ENCODE measurements at places on chromosomes 1 and 21.
A peak's percentile ranks its signal among the peaks of the same experiment; 100 is the strongest.

GRCh38 chr1:182145441-182145840 lies 83.9 kb upstream of the ZNF648 start:
- DNase-seq = no peak

GRCh38 chr1:17587693-17588047 lies 48.2 kb downstream of the ARHGEF10L start:
- DNase-seq = no peak

DNA sequence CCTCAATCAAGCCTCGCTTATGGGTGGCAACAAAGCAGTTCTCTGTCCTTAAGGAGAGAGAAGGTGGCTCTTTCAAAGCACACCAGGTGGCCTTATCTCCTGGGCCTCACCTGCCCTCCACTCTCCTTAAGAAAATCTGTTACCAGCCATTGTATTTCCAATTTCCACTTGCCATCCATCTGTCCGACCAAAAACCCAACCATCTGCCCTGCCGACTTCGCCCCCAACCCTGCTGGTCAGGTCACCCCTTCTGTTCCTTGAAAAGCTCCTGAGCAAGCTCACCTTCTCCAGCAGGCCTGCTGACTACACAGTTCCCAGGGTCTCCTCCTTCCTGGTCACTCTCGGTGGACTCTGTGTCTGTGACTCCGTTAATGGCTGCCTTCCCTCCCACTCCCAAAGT lies 619 bp upstream of the IGFN1 start:
- no peak for DNase-seq

DNA sequence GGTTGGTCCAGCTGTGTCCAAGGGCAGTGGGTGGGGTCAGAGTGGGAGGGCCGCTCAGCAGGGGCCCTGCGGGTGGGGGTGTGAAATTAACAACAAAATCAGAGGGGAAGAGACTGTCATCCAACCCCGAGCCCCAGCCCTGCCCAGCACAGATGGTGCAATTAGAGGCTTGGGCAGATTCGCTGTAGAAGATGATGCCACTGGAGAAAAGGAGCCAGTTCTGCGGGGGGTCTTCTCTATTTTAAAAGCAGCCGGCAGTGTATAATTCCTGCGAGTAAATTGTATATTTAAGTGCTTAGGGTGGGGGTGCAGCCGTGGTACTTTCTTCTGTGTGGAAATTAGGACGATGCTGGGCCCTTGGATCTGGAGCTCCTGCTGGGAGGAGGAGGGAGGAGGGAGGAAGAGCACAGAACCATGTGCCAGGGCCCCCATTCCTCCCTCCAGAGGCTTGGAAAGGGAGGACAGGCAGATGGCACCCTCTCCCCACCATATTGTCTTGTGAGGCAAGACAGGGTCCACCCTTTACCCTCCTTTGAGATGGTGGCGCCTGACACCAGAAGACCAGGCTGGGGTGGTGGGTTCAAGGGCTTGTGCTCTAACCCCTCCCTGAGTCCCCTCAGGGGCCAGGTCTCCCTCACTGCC lies 89.2 kb downstream of the ACTL8 start:
- DNase-seq = no peak

GRCh38 chr1:100313382-100313781 lies 38.9 kb upstream of the CDC14A start:
- no peak for DNase-seq

DNA sequence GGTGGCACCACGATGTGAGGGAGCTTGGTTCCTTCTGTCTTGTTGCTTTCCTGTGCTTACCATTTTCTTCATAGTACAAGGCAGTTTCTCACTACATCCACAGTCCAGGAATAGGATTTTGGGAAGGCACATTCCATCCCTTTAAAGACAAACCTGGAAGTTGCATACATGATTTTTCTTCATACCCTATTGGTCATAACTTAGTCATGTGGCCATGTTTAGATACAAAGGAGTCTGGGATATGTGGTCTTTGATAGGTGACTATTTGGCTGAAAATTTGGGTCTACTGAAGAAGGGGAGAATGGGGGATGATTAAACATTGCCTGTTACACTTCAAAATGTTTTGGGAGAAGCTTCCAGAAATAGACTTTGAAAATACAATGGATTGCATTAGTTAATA lies 7.0 kb downstream of the DYRK1A start:
- DNase-seq = no peak

DNA sequence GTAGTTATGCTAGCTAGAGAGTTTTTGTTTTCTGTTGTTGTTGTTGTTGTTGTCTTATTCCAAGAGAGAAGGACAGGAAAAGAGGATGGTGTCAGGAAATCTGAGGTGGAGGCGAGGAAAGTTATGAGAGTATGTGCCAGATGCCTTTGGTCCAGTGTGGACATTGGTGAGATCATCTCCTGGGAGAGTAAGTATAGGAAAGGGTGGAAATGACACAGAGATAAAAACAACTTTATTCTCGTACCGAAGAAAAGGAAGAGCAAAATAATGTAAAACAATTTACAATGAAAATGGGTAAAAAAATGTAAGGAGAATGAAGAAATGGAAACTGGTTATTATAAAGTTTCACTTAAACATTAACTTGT lies 97.4 kb upstream of the ADGRL2 start:
- no peak for DNase-seq

DNA sequence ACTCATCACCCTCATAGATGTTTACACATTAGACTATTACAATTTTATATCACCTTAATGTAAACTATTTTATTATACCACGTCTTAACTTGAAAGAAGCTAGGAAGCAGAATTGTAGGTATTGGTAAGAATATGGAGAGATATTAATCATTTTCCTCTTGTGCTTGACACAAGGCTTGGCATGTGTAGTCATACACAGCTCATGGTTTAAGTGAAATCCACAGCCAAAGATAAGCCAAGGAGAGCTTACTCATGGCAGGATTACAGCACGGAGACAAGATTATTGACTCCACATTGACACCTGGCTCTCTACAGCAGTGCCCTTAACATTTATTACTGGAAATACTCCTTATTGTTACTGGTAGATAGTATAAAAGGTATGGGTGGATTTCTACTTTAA lies 68.4 kb upstream of the ADGRL4 start:
- no peak for DNase-seq

DNA sequence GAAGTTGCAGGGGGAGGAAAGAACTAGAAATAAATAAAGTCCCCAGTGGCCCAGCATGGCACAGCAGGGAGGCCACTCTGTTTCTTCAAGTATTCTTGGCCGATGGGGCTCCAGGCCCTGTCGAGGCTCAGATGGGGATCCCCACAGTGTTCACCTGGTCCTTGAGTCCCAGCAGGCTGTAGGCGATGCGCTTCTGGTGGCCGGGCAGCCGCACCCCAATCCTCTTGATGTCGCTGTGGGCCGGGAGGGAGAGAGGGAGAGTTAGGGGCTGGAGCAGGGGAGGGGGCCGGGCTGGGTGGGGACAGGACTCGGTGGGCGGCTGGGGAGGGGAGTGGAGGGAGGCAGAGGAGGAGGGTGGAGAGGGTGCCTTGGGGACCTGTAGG lies 30.8 kb downstream of the EPHA2 start:
- no peak for DNase-seq

GRCh38 chr1:5917281-5917590 lies 75.0 kb downstream of the NPHP4 start:
- no peak for DNase-seq

DNA sequence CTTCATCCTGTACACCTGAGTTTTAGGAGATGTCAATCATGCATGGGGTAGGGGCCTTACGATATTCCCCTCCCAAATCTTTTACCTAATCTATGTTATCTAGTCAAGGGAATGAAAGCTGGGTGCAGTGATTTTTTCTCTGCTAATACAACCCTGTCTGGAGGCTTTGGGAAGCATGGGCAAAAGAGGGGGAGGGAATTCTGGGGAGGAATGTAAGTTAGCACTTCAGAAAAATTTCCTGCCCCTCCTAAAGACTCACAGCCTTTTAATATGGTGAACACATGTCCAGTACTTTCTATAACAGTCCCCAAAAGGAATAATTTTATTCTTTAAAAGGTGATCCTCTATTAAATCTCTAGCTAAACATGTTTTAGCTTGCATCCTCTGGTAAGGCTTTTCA lies 25.6 kb upstream of the PRELP start:
- no peak for DNase-seq

DNA sequence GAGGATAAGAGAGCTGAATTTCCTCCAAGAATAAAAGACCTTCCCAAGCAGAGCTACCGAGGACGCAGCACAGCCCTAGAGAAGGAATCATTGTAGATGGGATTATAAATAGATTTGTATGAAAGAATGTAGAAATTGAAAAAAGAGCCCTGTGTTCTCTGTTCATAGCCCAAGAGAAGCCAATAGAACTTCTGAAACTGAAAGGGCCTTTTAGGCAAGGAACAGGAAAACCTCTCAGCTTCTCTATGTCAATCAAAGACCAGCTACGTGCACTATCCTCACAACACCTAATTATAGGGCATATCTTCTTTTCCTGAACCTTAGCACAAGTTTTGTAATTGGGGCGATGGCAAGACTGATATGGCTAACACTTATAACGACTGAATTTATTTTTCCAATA lies 192.4 kb upstream of the RNPC3 start:
- no peak for DNase-seq

- DNase-seq = no peak
Observed at GRCh38 chr1:61079898-61080336, 2.4 kb upstream of the NFIA start.

GRCh38 chr1:171188388-171189266 lies 3.5 kb downstream of the FMO2 start:
- peak; percentile 9 for DNase-seq

DNA sequence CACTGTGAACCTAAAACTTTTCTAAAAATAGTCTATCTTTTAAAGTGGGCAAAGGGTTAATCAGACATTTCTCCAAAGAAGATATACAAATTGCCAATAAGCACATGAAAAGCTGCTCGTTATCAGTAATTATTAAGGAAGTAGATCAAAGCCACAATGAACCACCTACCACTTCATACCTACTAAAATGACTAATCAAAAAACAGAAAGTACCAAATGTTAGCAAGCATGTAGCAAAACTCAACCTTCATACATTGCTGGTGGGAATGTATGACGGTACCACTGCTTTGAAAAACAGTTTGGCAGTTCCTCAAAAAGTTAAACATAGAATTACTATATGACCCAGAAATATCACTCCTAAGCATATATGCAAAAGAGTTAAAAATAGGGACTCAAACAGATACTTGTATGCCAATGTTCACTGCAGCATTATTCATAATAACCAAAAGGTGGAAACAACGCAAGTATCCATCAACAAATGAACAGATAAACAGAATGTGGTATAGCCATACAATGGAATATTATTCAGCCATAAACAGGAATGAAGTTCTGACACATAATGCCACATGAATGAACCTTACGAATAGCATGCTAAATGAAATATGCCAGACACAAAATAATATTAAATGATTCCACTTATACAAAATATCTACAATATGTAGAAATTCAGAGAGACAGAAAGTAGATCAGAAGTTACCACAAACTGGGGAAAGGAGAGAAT lies 21.1 kb downstream of the CDC42BPA start:
- DNase-seq = no peak

DNA sequence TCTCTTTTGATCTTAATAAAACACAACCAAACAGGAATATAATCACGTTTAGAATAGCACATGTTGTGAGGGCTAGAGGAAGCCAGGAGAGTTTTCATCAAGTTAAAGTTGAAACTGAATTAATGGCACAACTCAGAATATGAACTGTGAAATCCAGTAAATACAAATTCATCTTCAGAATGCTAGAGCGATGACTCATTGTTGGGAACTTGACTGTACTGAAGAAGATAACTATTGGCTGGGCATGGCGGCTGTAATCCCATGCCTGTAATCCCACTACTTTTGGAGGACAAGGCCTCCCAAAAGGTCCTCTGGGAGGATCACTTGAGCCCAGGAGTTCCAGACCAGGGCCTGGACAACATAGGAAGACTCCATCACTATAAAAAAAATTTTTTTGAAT lies 8.8 kb downstream of the SYF2 start:
- DNase-seq = no peak

- DNase-seq = no peak
Observed at GRCh38 chr1:230012093-230012393, 55.0 kb upstream of the GALNT2 start.

DNA sequence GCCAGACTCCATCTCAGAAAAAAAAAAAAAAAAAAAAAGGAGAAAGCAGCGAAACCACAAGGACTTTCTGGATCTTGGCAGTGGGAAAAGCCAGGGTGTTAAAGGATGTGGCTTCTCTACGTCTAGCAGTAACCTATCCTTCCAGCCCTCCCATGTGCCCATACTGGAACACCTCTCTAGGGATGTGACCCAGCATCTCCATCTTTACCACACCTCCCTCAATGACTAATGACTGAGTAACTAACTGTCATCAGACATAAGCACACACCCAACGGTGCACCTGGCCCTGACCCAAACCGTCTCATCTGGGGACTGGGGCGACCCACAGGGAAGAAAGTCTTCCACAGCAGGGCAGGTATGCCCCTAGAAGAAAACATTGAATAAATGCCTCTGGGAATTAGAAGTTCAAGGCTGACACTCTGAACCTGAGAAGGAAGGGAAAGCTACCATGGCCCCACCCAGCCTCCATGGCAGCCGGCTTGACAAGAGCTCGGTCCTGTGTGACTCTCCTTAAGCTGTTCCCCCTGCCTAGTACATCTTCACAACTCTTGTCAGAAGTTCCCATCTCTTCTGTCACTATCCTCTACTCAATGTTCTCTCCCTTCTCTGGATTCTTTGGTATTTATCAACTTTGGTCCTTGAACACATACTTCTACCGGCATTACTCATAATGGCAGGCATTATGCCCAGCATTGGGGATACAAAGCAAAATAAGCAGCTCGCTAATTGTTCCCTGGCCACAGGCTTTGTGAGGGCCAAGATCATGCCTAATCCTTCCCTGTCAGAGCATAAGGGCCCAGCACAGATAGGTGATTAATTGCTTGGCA lies 14.8 kb upstream of the PAQR6 start:
- DNase-seq = no peak

- DNase-seq = no peak
Observed at GRCh38 chr1:47675721-47676120, 237.9 kb downstream of the FOXD2 start.

DNA sequence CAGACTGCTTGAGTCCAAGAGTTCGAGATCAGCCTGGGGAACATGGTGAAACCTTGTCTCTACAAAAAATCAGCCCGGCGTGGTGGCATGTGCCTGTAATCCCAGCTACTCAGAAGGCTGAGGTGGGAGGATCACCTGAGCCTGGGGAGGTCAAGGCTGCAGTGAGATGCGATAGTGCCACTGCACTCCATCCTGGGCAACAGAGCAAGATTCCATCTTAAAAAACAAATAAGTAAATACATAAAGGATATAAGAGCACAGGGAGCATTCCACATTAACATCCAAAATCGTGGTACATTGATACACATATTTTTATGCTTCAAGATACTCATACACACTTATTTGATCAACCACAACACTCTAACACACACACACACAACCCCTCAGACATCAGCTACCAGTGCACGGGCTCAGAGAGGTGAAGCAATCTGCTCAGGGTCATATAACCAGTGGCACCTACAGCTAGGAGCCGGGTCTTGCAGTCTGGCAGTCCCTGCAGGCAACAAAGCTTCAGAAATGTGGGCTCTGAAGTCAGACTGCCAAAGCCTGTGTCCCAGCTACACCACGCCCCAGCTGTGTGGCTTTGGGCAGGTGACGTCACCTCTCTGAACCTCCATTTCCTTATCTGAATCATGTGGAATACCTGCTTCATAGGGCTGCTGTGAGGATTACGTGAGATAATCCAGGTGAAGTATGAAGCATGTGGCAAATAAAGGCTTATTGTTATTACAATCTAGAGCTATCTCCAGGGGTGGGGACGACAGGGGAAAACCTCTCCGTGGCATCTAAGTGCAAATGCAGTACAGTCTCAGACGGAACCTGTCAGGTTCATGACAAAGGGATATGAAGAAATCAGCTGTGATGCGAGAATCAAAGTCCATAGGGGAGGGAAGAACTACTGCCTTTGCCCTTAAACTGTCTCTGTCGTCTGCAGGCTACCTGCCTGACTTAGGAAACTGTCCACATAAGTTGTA lies 4.8 kb upstream of the CRYBG2 start:
- peak; percentile 76 for DNase-seq
